Activated naive CD8-positive, alpha-beta T cell treated with anti-CD3 and anti-CD28 coated beads, Interleukin-2, amount 10 ng/mL, durations not matched to agents 7 days and 5 days (primary cell): ENCODE measurements at places on chromosomes 2 and 18. TPM values are rescaled to one million over a fixed set of nuclear protein-coding genes. Genes with fewer than 3 reads are reported as not detected.

COMMD1 gene
- total RNA-seq = 23.9 TPM

DSC3 gene
- total RNA-seq = not detected

DNA sequence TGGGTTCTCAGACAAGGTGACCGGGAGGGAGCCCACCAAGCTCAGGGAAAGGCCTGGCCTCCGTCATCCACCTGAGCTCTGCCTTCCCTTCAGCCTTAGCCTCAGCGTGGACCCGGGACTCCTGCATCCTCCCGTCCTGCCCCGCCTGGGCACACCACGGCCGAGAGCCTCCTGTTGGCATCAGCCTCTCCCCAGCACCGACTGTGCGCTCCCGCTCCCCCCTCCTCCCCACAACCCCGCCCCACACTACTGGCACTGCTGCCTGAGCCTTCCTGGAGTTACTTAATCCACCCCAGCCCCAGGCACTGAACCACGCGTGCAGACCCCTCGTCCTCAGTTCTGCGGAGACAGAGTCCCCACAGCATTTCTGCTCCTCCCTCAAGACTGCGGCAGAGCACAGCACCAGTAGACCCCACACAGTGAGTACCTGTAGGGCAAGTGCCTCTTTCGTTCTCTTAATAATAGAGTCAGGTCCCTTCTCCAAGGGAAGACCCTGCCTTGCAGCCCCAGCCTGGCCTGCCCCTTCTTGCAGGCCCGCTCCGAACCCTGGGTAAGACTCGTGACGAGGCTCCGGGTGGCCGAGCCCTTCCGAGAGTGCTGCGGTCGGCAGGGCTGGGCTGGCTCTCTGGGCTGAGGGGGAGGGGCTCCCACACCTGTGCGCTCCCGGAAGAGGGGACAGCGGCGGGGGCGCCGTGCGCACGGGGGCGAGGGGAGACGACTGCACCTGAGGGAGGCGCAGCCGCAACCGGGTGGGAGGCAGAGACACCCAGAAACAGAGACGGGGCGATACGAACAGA lies at the start of gene AMER3:
TSS of gene AMER3 (plus strand) at position 285 of the 797 bp plus-strand sequence. CDS start 6,533 bp downstream, outside the sequence.
- no peak for DNase-seq

UPP2 gene
- not detected for total RNA-seq

DNA sequence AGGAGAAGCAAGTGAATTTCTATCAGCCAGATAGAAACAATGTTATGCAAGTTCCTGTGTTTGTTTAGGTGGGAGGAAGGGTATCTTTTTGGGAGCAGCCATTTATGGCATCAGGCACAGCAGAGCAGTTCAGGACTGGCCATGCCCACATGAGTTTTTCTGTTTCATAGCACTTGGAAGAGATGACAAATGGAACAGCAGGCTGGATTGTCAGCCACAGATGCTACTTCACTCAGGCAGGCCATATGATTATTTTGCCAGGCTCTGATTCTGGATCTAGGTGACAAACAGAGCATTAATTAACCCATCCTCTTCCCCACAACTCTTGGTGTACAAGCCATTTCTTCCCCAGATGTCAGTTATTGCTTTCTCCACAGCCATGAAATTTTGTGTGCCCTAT lies 63.8 kb downstream of the GALNT13 start:
- DNase-seq = no peak

DNA sequence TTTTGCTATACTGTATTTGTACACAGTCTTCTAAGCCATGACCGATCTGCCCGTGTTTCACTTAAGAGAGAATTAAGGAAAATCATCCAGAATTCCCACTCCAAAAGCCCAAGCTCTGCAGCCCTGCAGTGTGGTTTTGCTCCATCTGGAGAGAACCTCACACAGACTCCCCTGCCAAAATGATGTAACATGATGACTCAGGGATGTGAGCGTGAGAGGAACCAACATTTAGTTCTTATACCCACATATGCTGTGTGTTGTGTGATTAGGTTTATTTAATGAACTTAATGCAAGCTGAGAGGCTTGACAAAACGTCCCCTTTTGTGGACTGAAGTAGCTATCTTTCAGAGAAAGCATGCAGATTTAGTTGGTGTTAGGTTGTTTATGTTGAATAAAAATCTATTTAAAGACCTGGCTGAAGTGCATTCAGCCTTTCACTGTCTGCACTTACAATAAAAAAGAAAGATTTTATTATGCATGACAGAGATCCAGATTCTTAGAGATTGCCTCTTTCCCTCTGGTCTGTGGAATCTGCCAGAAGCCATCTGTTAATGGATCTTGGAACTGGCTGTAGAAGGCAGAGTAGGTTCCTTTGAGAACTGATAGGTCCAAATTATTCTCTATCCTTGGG lies 6.3 kb downstream of the RAB12 start:
- no peak for DNase-seq

FAM136A gene
- total RNA-seq = 34.8 TPM
